Posterior vena cava (tissue), 2 donors: ENCODE measurements at places on chromosomes 16 and 17. TPM values are rescaled to one million over a fixed set of nuclear protein-coding genes. Genes with fewer than 3 reads are reported as not detected.

SSTR5 gene
- total RNA-seq = not detected

STXBP4 gene
- total RNA-seq = 18.3 TPM

PYDC1 gene
- total RNA-seq = not detected

PER1 gene
- total RNA-seq = 206 TPM

G6PC1 gene
- total RNA-seq = not detected

NXN gene
- total RNA-seq = 34.8 TPM

FAM20A gene
- 29.9 TPM for total RNA-seq

CDK3 gene
- total RNA-seq = 4.9 TPM
